RPMI8226 (cell line): ENCODE measurements at places on chromosomes 16 and 17.

DNA sequence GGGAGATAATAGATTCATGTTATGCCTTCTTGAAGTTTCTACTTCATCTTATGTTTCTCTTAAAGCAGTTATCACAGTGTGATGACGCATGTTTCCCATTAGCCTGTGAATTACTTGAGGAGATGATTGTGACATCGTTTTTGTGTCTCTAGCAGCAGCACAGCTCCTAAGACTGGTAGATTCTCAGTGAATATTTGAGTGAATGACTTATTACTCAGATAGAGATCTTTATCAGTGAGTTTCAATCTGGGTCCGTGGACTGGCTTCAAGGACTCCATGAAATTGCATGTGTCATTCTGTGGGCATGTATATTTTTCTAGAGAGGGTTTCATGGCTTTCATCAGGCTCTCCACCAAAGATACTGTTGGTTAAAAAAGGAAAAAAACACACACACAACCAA lies 29.9 kb downstream of the YPEL2 start:
- no peak for DNase-seq

- peak; percentile 14 for DNase-seq
Observed at GRCh38 chr16:56423584-56424403, 1.6 kb downstream of the AMFR start.

- peak; percentile 51 for DNase-seq
Observed at GRCh38 chr16:19116711-19117449, 3.1 kb downstream of the ITPRIPL2 start.

- DNase-seq: no peak
Observed at GRCh38 chr17:54898576-54898975, 2.1 kb upstream of the TOM1L1 start.

GRCh38 chr17:39609416-39610025 lies 1.8 kb upstream of the NEUROD2 start:
- DNase-seq: no peak

- peak; percentile 85 for DNase-seq
Observed at GRCh38 chr17:83193336-83194185, 114.2 kb downstream of the METRNL start.

DNA sequence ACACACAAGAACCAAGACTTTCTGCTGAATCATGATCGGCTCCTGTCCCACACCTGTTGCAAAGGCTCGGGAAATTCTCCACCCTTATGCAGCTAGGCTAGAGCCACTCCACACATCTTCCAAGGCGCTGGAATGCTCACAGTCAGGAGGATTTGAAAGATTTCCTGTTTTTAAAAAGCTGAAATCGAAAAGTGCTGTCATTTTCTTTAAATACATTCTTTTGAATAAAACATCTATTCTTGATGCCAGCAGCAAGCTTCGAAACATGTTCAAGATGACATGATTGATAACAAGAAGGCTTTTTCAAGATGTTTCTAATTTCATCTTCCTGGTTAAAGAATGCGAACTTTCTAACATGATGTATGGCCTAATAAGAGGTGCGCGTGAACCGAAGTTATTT lies 219.7 kb upstream of the CDH5 start:
- no peak for DNase-seq

DNA sequence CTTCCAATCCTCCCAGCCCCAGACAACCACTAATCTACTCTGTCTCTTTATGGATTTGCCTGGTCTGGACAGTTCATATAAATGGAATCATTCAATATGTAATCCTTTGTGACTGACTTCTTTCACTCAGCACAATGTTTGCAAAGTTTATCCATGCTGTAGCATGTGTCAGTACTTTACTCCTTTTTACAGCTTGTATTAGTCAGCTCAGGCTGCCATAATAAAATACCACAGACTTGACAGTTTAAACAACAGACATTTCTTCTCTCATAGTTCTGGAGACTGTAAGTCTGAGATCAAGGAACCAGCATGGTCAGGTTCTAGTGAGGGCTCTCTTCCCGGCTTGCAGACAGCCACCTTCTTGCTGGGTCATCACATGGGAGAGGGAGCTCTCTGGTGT lies 41.3 kb downstream of the GPRC5B start:
- no peak for DNase-seq

GRCh38 chr17:13851889-13852288 lies 217.4 kb upstream of the COX10 start:
- no peak for DNase-seq

GRCh38 chr17:47980541-47980940 lies 9.6 kb downstream of the CDK5RAP3 start:
- DNase-seq: no peak

DNA sequence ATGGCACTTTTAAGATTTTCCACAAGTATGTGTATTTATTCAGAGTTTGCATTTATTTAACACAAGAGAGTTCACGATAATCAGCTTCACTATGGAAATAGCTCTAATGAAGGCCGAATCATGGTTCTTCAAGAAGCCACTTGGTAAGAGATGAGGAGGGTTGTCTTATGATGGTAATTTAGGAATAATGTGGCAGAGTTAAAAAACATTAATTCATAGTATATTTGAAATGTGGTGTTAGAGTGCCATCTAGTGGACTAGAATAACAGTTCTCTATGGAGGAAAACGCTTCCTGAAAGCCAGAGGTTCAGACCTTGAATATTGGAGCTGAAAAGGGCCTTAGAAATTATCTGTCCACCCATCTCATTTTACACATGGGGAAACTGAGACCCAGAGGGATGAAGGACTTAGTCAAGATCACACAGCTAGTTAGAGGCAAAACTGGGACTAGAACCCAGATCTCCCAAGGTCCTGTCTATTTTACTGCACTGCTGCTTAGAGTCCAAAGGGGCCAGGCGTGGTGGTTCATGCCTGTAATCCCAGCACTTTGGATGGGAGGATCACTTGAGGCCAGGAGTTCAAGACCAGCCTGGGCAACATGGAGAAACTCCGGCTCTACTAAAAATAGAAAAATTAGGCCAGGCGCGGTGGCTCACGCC lies 33.8 kb upstream of the KPNB1 start:
- DNase-seq: peak; percentile 61

DNA sequence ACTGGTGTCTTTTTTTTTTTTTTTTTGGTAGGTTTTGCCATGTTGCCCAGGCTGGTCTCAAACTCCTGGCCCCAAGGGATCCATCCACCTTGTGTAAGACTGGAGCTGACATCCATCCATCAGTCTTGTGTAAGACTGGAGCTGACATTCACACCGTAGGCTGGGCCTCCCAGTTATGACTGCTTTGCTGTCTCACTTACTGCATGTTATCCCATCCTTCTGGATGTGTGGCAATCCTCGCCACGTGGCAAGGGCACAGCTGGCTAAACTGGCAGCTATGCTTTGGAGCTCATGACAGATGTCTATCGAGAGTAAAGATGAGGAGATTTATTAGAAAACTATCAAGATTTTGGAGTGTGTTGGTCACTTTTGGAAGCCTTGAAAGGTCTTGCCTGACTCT lies 115.1 kb downstream of the ABCA8 start:
- no peak for DNase-seq

- no peak for DNase-seq
Observed at GRCh38 chr17:82317394-82318168, at the start of gene CD7. TSS of gene CD7 (minus strand) at chr17:82317608. CDS start at chr17:82317495, 113 bp downstream.

GRCh38 chr16:28106467-28107215 lies 43.1 kb upstream of the GSG1L start:
- DNase-seq: no peak

DNA sequence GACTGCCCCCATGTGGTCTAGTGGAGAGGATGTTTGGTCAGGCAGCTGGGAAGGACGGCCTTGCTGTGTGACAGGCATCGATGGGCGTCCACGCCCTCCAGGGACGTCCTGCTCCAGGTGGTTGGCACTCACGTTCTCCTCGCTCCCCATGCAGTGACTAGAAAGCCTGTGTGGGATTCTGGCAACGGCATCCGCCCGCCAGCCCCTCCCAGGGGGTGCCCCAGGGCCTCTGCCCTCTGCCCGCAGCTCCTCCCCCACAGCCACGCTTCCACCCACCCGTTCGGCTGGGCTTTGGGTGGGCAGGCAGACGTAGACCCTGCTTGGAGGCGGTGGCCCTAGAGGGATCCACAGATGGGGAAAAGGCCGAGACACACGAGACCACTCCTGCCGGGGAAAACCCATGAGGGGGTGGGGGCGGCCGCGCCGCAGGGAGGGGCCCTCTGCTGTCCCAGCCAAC lies 4.7 kb upstream of the IL17C start:
- peak; percentile 87 for DNase-seq

DNA sequence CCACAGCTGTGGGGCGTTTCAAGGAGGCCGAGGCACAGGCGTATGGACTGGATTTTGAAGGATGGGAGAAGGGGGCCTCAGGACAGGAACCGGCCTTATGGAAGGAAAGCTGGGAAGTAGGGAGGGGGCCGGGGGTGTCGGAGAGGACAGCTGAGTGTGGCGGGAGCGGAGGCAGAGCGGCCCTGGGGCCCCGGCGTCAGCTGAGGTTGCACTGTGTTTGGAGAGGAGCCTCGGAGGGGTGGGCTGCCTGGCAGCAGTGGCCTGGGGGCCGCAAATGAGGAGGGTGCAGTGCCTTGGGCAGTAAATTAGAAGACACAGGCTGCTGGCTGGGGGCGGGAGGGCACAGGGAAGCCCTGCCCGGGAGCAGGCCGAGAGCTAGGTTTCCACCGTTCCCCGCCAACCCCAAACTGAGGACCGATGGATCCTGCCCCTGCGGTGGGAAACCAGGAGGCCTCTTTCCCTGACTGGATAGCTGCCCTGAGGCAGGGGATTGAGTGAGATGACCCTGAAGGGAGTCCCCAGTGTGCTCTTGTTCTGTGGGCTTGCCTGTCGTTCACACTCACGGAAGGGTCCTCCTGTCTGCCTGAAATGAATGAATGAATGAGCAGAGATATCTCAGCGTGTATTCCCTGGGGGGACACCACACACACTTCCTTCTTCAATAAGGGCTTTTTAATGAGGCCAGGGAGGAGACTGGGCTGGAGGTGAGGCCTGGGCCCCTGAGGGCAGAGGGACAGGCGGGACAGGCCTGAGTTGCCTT lies 18.4 kb downstream of the FOXJ1 start:
- DNase-seq: no peak

GRCh38 chr17:44084131-44084538 lies 13.6 kb downstream of the G6PC3 start:
- peak; percentile 21 for DNase-seq

DNA sequence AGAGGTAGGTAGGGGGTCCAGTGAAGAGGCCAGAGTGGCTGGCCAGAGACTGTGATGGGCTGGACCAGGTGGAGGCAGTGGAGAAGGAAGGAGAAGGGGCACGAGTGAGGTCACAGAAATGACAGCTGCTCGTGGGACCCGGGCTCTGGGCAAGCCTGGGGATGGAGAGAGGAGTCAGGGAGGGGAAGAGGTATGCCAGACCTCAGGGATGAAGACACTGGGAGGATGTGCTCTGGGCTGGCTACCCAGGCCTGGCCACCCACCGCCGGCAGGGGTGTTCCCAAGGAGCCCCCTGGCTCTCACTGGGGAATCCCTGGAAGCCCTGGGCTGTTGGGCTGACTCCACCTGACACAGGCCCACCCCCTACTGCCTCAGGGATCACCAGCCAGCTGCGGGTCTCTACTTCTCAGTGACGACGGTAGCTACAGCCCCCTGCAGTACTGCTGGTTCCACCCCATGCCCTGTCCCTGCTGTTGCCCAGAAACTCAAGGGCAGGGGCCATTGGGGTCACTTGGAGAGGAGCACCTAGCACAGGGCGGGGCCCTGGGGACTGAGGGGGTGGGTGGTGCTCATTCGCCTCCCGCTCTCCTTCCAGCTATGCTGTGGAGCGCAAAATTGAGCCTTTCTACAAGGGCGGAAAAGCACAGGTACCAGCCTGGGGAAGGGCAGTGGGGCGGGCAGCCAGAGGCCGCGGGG lies 1.8 kb downstream of the TBL3 start:
- no peak for DNase-seq

DNA sequence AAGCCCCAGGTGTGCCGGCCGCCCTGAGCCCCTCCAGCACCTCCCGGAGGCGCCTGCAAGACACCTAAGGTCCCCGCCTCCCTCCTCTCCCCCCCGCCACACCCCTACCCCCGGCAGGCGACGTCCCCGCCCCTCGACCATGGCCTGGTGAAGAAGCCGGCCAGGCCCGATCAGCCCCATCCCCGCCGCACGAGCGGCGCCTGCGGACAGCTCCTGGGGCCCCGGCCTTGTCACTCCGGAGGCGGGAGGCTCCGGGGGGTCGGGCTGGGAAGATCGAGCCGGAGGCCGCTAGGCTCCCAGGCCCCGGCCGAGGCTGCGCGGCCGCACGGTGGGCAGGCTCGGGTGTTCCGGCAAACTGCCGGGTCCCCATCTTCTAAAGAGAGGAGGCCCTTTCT lies 405 bp upstream of the ACE start:
- DNase-seq: peak; percentile 28

- no peak for DNase-seq
Observed at GRCh38 chr17:4163951-4164350, 21.0 kb downstream of the CYB5D2 start.

DNA sequence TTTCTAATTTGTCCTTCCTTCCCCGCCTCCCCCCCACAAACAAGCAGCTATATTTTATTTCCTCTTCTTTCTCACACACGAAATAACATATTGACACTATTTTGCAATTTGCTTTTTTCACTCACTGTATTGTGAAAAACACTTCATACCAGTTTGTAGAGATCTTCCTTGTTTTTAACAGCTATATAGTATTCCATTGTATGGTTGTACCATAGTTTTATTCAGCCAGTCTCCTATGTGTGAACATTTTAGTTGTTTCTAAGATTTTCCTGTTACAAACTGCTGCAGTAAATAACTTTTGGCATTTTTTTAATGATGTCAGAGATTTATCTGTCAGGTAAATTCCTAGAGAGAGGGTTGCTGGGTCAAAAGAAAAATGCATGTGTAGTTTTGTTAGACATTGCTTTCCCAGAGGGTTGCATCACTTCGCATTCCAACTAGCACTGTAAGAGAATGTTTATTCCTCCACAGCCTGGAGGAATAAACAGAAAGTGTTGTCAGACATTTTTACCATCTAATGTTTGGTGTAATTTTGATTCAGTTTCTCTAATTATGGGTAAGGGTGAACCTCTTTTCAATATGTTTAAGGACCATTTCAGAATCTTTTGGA lies 101.2 kb downstream of the MRTFB start:
- no peak for DNase-seq

GRCh38 chr17:57955183-57955931 lies at the start of gene CUEDC1:
TSS of gene CUEDC1 (minus strand) at chr17:57955412. CDS start at chr17:57885564, 69,848 bp downstream.
- peak; percentile 79 for DNase-seq

GRCh38 chr16:76114681-76115080 lies 162.5 kb upstream of the CNTNAP4 start:
- DNase-seq: no peak

DNA sequence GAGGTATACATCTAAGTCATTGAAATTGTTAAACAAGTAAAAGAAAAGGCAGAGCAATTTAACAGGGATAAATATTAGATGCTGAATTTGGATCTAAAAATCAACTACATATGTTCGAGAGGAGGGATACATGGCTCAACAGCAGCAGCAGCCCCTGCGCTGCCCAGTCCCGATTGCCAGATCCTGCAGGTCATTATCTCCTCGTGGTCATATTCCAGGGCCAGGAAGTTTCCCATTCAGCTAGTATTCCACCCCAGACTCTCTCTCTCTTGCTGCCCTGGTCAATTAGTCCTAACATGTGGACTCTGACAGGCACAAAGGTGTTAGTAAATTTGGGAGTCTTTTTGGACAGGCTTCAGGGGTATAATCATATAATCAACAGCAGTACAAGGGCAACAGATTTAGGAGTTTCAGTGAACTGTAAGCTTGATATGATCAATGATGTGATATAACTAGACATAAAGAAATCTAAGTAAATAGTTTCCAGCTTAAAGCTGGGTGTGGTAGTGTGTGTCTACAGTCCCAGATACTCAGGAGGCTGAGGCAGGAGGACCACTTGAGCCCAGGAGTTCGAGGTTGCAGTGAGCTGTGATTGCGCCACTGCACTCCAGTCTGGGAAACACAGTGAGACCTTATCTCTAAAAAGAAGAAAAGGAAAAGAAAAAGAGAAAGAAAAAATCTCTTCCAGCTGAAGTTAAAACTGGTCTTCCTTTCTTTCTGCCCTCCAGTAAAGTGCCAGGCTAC lies 96.5 kb upstream of the MED13 start:
- DNase-seq: no peak
